Activated CD4-positive, alpha-beta T cell treated with anti-CD3 and anti-CD28 coated beads, Interleukin-2, amount 10 ng/mL, durations not matched to agents 7 days and 5 days (primary cell): ENCODE measurements at places on chromosomes 13 and 19.

DNA sequence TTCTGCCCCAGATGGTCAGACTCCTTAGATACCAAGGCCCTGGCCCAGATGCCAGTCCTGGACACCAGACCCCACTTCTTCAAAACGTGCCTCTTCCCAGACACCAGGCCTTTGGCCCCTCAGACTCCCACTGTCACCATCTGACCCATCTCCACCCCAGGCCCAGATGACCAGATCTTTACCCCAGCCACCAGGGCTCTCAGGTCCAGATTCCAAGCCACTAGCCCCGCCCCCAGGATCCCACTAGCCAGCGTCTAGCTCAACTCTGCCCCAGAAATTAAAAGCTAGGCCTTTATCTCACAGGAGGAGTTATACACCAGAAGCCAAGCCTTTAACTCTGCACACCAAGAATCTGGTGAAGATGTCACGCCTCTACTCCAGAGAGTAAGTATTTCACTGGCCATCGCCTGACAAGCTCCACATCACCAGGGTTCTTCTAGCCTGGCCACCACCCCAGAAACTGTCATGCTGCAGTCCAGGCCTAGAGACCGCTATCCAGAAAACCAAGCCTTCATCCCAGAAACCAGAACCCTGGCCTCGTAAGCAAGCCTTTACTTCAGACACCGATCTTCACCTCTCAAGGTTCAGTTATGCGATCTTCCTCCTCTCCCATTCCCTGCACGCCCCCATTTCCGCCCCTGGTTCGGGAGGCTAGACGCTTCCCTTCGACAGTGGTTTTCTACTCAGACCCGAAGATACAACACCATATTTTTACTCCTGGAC is 595 bp downstream of the XAB2 start:
- no peak for DNase-seq

GRCh38 chr13:38418286-38418685 is 68.6 kb downstream of the UFM1 start:
- no peak for DNase-seq

DNA sequence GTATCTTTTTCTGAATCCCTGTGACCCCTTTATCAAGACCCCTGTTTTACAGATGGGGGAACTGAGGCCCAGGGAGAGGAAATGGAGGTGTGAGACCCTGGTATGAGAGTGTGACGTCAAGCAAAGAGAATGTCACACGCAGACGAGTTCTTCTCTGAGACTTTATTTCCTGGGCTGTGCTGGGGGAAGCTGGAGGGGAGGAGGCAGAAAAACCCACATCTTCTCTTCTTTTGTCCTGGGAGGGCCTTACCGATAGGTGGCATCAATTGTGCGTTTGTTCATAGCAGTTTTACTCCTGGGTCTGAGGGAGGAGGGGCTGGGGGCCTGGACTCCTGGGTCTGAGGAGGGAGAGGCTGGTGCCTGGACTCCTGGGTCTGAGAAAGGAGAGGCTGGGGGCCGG is 4.9 kb upstream of the KLK15 start:
- DNase-seq, result no peak

GRCh38 chr13:23966691-23967615 is 69.7 kb upstream of the C1QTNF9B start:
- peak; percentile 51 for DNase-seq

DNA sequence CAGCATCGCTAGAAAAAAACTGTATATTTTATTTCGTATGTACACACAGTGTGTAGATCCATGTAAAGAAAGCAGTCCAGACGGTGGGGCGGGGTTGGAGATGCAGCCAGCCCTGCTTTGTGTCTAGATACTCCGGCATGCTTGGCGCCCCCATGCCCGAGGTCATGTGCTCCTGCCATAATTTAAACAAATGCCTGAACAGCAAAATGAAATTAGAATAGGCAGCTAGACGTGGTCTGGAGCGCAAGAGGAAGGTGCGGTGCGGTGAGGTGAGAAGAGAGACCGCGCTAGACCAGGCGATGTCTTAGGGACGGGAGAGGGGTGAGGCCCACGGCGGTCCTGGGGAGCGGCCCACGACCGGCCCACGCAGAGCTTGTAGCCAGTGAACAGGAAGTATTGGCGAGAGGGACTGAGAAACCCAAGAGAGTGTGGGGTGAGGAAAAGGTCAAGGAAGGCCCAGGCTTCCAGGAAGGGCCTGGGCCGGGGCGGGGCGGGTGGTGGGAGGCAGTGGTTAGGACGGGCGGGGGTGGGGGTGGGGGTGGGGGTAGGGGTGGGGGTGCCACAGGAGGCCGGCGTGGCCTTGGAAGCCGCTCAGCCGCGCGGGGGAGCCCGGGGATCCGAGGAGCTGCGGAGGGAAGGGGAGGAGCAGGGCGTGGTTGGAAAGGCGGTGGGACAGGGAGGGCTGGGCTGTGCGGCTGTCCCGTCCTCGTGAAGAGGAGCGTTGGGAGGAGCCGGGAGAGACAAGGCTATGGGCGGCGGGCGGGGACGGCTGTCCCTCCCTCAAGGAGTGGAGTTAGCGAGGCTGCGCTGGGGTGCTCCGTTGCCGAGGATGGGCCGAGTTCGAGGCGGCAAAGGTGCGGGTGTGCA is 254.7 kb upstream of the SGCG start:
- DNase-seq, result no peak

GRCh38 chr19:49361438-49362047 is 673 bp downstream of the TEAD2 start:
- no peak for DNase-seq

- no peak for DNase-seq
These were observed 50.5 kb upstream of the SPATA13 start for GRCh38 chr13:24110011-24110410.

DNA sequence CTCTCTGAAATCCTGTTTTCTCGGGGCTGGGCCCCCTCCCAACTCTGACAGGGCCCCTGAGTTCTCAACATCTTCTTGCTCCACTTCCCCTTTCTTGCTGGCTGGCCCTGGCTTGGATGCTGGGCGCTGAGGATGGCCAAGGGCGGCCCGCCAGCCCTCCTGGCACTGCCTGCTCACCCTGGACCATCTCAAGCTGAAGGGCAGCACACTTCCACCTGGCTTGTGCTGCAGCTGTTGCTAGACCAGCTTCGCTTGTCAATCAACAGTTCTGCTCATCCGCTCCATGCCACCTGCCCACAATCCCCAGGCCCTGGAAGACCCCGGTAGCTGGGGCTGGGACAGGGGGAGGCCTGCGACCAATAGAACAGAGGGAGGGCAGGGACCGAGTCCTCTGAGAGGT is 6.9 kb upstream of the GMIP start:
- no peak for DNase-seq

- DNase-seq, result no peak
These were observed 138.6 kb downstream of the PCDH20 start for GRCh38 chr13:61277088-61277487.

DNA sequence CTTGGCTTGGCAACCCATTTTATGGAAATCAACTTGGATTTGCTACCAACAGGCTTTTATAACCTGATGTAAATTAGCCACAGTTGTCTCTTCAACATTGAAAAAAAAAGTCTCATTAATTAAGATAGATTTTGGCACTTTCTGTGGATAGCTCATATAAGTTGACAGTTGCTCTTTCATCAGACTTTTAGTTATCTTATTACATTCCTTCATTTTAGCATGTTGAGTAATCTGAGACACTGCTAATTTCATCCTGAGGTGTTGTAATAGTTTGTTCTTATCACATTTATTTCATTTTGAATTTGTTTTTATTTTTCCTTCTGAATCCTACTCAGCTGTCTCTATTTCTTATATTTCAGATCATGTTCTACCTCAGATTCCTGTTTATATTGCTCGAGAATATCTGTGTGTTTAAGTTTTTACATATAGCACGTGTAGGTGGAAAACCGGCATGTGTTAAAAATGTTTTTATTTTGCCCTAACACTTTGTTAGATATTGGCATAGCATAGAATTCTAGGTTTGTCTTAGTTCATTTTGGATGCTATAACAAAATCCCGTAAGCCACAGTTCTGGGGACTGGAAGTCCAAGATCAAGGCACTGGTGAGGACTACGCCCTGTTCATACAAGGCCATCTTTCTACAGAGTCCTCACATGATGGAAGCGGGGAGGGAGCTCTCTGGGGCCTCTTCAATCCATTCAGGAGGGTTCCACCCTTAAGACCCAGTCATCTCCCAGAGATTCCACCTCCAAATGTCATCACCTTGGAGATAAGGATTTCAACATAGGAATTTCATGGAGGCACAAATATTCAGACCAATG is 239.4 kb downstream of the COL4A1 start:
- DNase-seq, result no peak

- DNase-seq, result no peak
These were observed 52.2 kb downstream of the RFC3 start for GRCh38 chr13:33870046-33870668.

- DNase-seq, result no peak
These were observed 8.0 kb downstream of the TMEM91 start for GRCh38 chr19:41384351-41384750.

DNA sequence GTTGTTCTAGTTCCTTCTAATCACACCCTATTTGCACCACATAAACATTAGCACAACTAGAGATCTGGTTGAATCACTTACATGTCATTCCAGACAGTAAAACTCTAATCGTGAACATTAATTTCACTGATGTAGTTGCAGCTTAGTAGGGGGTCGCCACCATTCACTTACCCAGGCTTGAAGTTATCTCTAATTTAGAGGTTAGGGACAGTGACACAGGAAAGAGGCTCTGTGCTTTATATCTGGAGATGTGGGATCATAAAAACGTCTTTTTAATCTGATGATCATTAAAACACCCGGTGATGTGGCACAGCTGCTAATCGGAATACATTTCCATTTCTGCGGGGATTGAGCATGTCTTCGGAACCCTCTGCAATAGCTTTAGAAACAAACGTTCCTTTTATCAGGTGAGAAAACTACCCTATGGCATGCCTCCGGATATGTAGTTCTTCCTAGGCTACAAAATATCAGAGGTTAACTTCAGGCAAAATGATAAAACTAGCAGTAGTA is 523.0 kb downstream of the MYO16 start:
- DNase-seq, result no peak

DNA sequence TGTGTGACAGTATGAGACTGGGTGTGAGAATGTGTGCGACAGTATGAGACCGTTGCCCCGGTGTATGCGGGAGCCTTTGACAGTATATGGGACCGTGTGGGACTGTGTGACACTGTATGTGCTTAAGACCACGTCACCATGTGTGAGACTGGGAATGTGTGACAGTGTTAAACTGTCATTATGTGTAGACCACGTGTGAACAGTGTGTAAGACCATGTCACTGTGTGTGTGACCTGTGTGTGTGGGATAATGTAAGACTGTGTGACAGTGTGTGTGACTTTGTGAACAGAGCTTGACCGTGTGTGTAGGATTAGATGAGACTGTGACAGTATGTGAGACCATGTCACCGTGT is 549 bp downstream of the ZNF583 start:
- DNase-seq, result no peak

GRCh38 chr19:28686756-28687155 is 526.2 kb downstream of the UQCRFS1 start:
- DNase-seq, result no peak

DNA sequence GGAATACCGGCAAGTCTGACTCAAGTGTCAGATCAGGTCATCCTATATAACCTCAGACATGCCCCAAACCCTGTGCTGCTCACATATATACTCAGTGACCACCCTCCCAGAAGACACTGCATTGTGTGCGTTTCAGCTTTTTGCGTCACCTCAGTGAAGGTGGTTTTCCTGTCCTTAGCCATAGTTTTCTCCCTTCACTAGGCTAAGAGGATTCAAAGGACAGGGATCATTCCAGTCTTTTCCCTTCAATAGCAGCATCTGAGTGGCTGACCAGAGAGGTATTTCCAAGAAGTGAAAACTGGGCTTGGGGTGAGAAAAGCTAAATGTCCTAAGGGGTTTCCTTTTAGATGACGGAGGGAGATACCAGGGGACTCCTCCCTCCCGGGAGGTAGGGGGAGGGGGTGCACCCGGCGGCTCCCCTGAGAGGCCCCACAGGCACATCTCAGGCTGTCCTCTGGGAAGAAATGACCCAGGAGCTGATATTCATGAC is 12.7 kb upstream of the OR10H1 start:
- no peak for DNase-seq

GRCh38 chr13:42355092-42355485 is 83.1 kb downstream of the AKAP11 start:
- DNase-seq, result peak; percentile 71

GRCh38 chr19:49469828-49470614 is 4.0 kb upstream of the FLT3LG start:
- DNase-seq, result peak; percentile 86
